ENCODE measurements at places on chromosomes 7 and 10. TPM values are rescaled to one million over a fixed set of nuclear protein-coding genes. Genes with fewer than 3 reads are reported as not detected.

DNA sequence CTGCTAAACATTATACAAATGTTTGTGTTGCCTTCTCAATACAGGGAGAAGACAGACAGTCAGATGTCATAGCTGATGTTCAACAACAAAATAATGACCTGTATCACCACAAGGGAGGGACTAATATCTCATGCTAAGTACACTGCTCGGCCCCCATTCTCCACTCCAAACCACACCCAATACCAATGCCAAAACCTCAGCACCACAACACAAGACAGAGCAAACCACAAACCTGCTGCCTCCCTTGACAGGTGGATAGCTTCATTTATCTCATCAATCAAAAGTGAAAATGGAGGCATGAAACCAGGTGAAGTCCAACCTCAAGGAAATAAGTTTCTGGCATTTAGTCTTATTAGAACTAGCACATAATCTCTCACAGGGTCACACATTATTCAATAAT is 109.5 kb downstream of the PARD3 start:
- DNase-seq = no peak

DNA sequence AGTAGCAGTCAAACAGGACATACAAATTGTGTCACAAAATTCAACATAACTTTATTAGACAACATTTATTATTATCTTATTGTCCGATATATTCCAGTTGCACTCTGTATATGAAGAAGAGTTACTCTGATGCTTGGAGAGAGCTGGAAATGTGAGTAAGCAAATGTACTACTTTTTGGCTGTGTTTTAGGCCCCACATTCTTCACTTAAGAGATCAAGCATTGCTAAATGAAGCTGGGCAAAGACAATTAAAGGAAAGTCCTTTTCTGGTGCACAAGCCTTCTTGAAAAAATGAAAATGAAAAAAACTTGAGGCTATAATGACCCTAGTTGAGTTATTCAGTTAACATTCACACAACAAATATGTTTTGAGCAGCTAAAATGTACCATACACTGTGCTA is 26.1 kb downstream of the MYPN start:
- DNase-seq = peak; percentile 13

DNA sequence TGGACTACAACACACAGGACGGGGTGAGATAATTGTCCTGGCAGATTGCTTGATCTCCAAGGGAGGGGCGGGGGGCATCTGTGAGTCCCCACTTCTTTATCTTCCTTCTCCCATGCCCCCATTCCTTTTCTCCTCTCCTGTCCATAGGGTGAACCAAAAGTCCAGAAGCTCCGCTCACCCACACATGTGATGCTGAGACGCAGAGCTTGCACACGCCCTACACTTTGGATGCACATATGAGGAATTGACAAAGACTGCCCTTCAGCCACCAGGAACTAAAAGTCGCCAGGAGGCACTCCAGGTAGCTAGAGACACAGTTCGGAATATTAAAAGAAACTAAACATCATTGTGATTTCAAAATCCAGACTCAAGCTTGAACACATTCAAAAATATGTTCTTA is 112.7 kb upstream of the FGFR2 start:
- no peak for DNase-seq

GRCh38 chr7:157335236-157335635 is 1.6 kb upstream of the DNAJB6 start:
- no peak for DNase-seq

The NFE2L3 gene
- total RNA-seq = 53.7 TPM

The NEUROG3 gene
- total RNA-seq = not detected

Measured in RPMI7951 (cell line).